ENCODE measurements at places on chromosomes 4 and X.

- DNase-seq = peak; percentile 27
These were observed 441.1 kb downstream of the KCNIP4 start for GRCh38 chr4:21507439-21507838.

DNA sequence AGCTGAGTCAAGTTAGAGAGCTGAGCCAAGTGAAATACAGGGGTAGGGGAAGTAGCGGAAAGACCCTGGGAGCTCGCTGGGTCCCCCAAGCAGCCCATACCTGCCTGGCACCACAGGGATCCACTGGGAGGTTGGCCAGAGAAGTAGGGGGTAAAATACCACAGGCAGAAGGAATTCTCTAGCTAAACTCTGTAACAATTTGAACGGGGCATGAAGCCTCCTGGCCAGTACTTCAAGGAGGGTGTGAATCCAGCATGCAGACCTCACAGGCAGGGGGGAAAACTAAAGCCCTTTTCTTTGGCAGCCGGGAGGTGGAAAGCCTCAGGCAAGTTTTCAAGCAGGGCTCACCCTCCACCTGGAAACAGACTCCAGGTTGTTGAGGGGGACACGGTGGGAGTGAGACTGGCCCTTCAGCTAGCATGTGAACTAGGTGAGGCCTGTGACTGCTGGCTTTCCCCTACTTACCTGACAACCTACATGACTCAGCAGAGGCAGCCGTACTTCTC, 3.7 kb upstream of the UGT2A1 start:
- no peak for DNase-seq

GRCh38 chr4:125527681-125528080, 212.9 kb downstream of the FAT4 start:
- DNase-seq = no peak

GRCh38 chr4:1804638-1805492, 11.8 kb downstream of the FGFR3 start:
- DNase-seq = no peak

- no peak for DNase-seq
These were observed 107.4 kb downstream of the DDIT4L start for GRCh38 chr4:100082852-100083251.

- DNase-seq = peak; percentile 2
These were observed 190.6 kb upstream of the TTC29 start for GRCh38 chr4:147136310-147136709.

- DNase-seq = no peak
These were observed 1235.3 kb downstream of the FSTL5 start for GRCh38 chr4:160928482-160928881.

DNA sequence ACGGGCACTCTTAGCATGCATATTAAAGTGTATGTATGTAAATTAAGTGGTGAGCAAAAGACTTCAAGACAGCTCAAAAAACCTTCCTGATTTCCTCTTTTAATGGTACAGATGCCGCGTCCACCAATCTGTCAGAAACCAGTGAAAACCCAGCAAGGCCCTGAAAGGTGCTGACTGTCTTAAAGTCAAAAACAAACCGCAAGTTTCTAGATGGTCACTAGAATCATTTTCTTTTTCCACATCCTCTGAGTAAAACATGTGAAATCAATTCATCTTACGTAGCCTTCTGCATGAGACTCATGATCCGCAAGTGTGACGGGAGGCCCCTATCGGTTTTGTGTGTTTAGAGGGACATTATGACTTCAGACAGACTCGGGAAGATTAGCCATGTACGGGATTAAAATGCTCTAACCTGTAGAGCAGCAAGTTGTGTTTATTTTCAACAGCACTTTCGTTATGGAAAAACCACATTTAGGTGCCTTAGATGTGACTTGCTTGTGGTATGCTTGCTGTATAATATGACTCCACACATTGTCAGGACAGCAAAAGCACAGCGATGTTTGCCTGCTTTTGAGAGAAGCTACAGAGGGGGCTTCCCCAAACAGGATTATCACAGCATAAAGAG, 88.2 kb upstream of the STS start:
- DNase-seq = no peak

DNA sequence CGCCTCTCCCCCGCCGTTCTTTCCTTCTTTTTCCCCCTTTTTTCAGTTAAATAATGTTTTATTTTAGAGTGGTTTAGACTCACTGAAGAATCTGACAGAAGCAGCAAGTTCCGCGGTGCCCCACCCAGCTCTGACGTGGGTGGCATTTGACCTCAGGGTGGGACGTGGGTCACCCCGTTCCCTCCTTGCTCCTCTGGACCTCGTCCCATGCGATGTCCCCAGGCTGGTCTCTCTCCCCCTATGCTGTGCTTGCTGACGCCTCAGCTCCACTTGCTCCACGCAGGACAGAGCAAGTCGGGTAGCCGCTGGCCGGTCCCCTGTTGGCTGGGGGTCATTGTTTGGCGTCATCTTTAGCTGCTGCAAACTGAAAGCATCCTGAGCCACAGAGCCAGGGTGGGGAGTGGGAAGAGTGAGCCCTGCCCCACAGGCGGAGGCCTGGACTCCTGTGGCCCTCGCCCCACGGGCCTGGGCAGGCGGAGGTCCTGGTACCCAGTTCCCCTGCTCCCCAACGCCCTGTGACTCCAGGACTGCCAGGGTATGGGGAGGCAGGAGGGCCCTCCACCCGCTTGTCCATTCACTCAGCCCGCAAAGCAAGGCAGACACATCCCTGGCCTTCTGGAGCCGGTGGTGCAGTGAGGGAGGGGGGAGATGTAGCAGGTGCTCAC, 30.8 kb downstream of the TRMT44 start:
- DNase-seq = no peak

DNA sequence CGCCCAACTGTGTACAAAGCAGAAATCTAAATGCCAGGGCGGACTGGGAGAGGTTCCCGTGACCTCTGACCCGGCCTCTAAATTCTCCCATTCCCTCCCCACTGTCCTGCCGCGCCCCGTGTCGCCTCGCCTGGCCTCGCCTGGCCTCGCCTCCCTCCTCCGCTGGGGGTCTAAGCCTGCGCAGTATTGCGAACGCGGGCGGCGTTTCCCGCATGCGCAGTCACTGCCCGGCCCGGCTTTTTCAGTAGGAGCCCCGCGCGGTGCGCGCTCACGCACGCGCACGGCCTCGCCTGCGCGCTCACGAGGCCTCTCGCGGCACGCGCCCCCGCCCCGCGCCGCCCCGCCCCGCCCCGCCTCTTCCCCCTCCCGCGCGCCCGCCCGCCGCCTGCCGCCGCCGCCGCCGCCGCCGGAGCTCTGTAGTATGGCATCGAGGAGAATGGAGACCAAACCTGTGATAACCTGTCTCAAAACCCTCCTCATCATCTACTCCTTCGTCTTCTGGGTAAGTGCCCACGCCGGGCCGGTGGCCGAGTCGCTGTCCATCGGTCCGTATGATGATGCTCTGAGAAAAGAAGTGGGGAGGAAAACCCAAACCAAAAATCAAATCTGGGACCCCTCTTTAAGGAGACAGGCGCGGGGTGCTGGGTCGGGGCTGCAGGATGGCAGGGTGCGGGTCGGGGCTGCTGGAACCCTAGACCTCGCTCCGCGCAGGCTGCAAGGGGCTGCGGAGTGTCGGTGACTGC, at the start of gene TSPAN7:
TSS of gene TSPAN7 (plus strand) at position 417 of the 743 bp plus-strand sequence. CDS start at position 422, 5 bp downstream.
- peak; percentile 53 for DNase-seq

DNA sequence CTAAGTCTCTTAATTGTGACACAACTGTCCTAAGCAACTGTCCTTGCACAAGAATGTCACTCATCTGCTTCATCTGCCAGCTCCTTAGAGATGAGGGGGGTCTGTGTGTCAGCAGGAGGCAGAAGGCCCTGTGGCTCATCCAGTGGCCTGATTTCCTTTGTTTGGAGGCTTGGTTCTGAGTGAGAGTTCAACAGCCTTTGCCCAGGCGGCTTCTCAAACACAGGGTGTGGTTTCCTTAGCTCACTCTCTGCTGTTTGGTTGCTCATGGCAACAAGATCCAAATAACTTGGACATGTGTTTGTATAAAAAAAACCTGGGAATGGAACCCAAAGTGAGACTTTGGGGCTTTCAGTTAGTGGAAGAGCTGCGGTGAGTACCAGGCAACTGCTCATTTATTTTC, 46.6 kb downstream of the MAP7D3 start:
- DNase-seq = peak; percentile 34

DNA sequence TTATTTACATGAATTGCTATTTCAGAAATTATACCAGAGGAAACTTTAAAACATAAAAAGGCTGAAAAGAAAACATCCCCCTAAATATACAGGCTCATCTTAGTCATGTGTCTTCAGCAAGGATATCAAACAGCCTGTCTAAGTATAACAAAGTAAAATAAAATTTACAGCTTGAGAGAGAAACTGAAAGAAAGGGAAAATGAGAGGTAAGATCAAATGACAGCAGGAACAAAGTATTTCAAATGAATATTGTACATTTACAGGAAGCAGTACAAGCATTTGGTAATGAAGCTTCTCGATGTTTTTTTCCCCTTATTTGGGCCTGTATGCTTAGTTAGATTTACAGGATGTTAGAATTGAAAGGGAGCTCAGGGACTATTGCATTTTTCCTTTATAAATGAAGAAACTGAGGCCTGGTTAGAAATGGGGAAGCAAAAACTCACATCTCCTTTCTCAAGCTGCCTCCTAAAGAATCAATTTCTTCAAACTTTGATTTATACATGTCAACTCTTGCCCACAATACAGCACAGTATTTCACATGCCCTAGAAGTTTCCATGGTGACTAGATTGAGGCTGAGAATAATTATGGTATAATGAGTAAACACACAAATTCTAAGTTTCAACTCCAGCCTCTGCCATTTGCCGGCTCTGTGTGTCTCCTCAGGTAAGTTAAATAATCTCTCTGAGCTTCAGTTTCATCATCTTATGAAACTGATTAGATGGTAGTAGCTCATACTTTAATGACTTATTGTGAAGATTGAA, 29.3 kb downstream of the DAPP1 start:
- no peak for DNase-seq

DNA sequence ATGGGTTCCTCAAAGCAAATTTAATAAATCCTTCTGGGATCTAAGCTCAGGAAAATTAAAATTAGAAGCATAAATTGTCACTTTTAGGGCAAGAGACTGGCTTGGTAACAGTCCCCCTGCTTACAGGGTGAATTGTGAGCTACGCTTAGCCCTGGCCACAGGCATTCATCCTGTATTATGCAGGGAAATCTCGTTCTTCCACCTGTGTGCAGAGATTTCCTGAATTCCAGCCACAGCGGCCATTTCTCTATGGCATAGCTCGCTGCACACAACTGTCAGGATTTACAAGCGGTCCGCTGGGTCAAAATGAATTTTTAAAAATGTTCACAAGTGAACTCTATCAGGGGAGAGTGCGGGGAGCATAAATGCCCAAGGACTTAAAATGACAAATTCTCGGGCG, 111.9 kb downstream of the DCTD start:
- no peak for DNase-seq

DNA sequence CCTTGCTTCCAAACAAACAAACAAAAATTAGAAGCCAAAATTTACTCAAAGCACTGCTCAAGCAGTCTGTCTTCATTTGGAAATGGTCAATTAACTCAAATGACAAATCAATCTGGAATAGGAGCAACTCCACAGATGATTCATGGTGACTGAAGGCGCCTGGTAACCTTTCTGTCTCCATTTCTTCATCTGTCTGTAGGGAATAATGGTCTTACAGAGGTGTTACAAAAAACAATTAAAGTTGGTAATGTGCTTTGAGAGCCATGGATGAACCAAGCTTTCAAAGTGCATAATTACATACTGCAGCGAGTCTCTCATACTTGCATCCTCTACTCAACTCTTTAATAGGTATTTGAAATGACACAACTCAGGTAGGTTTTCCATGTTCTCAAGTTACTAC, 38.3 kb upstream of the STAG2 start:
- no peak for DNase-seq

- no peak for DNase-seq
These were observed 19.6 kb downstream of the TMEM187 start for GRCh38 chrX:153992180-153992579.

DNA sequence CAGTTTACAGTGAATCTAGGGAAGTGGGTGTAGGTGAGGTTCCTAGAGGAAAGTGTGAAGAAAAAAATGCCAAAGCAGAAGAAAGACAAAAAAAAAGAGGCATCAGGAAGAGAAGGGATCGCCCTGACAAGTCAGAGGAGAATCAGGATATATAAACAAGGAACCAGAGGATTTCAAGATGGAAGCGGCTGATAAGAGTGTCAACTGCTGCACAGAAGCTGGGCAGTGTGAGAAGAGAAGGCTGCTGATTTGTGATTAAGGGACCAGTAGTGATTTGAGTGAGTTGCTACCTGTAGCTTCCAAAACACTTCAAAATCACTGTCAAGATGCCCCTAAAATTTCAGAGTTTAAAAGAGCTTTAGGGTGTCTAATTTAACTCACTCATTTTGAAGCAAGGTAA, 258.2 kb downstream of the PPP3CA start:
- DNase-seq = no peak

GRCh38 chr4:176207839-176208238, 12.5 kb upstream of the SPATA4 start:
- DNase-seq = no peak

Measured in MCF 10A (cell line).